ENCODE measurements at places on chromosomes 5 and 9. TPM values are rescaled to one million over a fixed set of nuclear protein-coding genes. Genes with fewer than 3 reads are reported as not detected.

DNA sequence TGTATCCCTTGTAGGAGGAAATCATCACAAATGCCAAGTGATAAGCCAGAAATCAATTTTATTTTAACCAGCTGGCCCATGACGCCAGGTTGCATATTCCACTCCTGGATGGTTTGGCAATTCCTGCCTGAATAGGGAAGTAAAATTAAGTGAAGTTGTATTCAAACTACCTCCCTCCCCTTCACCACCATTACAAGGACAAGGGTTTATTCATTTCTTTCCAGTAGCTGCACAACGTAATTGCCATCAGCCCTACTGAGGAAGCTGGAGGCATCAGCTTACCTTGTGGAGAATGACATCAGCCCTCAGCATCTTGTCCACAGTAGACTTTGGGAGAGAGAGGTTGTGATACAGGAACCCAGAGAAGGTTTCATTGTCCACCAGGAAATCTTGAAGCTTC, 66.6 kb downstream of the ABCA1 start:
- DNase-seq, result no peak

GRCh38 chr5:157828105-157828943, 30.6 kb downstream of the CLINT1 start:
- peak; percentile 8 for DNase-seq

DNA sequence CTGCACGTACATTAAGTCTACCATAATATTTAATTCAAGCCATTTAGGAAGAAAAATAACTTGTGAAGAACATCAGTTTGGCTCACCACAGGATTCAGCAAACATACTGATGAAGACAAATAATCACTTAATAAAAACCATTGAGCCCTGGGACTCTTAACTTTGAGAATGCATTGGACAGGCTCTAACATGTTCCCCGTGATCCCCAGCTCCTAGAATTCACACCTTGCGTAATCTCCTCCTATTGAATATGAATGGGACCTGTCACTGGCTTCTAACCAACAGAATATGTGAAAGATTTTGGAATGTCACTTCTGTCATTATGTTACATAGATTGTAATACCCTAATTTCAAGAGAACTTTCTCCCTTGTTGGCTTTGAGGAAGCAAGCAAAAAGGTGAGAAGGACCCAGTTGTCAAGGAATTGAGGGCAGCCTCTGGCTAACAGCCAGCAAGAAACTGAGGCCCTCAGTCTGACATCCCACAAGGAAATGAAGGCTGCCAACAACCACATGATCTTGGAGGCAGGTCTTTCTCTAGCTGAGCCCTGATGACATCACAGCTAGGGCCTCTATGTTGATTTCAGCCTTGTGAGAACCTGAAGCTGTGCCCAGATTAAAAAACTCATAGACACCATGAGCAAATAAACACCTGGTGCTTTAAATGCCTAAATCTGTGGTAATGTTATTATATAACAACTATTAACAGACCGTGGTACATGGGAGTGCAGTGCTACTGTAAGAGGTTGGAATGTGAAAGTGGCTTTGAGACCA, 433.2 kb downstream of the SEMA5A start:
- no peak for DNase-seq

- peak; percentile 37 for DNase-seq
Observed at GRCh38 chr9:33165263-33166151, 1.6 kb downstream of the B4GALT1 start.

DNA sequence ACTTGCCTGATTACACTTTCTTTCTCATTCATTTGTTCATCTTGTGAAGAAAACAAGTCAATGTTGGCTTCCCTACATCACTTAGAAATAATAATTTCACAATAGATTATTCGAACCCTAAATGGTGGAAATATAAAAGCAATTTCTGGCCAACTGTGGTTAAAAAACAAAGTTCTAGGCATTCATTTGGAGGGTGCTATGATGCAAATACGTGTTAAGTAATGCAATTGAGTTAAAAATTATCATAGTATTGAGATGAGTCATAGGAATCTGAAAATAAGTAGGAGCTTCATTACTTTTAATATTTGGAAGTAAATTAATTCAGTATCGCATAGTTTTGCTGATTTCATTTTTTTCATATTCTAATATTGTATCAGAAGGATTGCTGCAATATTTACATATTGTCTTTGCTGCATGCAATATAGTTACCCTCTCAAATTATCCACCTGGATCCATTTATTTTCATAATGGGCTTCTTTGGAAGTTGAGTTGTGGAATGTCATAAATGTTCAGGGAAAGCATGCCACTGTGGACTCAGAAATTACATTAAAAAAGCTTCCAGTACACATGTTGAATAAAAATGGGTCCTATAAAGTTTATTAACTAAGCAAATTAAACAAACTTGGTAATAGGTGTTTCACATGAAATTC, 647.7 kb upstream of the WWC1 start:
- no peak for DNase-seq

DNA sequence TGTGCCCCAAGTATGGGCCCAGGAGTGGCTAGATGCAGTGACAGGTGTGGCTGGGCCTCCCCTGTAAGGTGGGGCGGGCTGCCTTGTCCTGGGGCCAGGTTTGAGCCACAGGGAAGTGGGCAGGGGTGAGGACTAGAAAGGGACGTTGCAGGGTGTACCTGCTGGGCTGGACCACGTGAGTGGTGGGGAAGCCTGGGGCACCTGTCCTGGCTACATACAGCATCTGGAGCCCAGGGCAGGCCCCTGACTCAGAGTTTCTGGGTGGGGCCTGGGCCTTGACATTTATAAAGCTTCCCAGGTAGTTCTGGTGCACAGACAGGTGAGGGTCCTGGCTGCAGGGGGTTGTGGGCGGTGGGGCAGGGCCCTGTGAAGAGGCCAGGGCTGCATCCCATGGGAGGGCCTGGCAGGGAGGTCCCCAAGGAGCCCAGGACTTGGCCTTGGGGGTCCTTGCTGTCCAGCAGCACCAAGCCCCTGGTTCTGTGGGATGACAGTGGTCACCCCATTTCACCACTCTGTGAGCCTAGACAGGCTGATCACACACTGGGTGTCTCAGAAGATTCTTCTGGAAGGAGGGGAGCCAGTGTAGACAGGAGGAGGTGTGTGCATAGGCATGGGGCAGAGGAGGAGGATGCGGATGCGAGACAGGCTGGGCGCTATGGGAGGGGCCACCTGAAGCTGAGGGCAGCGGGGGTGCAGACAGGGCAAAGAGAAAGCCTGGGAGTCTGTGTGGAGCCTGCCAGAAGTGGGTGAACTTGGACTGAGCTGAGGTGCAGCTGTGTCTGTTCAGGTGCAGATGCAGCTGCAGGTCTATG, 94.0 kb downstream of the PHF2 start:
- no peak for DNase-seq

DNA sequence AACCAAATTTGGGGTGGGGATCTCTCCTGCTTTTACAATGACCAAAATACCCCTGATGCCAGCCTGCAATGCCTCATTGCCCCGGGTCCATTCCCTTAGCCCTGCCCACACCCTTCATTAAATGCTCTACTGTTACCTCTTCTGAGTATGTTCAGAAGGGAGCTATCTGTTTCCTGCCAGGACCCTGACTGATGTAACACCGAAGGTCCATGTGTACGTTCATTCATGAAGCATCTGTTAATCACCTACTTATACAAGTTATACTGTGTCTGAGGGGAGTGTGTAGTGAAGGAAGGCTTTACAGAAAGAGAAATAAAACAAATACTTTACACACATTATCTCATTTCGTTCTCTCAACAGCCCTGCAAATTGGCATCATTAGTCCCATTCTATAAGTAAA, 51.9 kb downstream of the ASTN2 start:
- no peak for DNase-seq

GRCh38 chr5:171660434-171660833, 125.2 kb upstream of the SMIM23 start:
- DNase-seq, result no peak

GRCh38 chr5:139964266-139964993, 78.7 kb downstream of the NRG2 start:
- DNase-seq, result no peak

DNA sequence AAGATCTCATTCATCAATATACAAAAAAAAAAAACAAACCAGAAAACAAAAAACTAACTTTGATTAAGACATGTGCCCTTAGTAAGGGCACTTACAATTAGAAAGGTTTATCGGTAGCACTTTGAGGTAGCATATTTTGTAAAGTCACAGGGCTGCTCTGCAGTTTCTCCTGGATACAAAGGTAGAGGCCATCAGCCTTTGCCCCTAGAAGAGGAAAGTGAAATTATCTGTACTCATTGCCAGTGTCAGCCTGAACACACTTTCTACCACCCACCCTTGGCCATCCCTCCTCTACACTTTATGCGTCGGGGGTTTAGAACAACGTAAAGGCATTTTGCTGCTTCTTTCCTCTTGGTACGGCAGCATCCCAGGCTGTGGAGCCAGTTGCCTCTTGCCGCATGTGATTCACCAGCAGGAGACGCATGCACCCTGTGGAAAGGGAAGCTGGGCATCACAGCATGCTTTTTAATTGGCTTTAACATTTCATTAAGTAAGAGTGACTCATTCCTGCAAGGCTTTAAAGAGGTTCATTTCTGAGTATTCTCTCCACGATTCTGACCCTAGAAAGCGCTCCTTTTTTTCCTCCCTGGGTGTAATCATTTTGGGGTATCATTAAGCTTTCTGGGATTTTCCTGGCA, 84.6 kb downstream of the CEMIP2 start:
- no peak for DNase-seq

DNA sequence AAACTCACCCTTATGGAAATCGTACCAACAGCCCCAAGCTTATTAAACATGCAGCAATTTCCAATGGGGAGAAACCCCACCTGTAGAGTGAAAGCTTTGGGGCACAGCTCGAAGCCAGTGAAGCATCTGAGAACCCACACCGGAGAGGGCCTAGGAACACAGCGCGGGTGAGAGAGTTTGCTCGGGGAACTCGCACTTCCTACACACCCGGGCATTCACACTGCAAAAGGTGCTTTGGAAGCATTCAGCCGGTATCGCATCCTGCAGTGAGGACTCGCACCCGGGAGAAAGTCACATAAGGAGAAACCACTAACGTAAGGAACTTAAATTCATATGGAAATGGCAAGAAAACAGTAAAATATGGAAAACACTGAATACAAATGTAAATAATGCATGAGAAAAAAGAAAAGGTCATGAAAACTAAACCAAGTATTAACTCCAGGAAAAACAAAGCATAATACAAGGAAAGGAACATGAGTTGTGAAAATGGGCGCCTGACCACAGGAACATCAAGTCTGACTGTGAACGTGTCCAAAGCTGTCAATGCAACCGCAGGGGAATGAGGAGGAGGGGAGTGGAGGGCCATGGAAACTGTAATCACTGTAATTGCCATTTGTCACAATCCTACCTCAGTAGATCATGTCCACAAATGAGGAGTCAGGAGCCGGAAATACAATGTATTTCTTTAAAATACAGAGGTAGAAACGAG, 28.7 kb downstream of the CAMSAP1 start:
- DNase-seq, result no peak

GRCh38 chr5:30446456-30446855, 747.0 kb upstream of the CDH6 start:
- no peak for DNase-seq

DNA sequence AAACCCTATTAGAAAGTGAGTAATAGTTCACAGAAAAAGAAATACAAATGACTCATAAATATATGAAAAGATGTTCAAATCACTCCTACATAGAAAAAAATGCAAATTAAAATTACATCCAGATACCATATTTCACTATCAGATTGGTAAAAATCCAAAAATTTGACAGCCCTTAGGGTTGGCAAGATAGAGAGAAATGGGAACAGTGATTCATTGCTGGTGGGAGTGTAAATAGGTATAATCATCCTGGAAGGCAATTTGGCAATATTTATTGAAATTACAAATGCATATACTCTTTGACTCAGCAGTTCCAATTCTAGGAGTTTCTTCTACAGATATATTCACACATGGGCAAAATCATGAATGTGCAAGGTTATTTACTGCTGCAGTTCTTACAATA, 273.5 kb downstream of the NR2F1-AS1 start:
- peak; percentile 7 for DNase-seq

GRCh38 chr9:99445371-99445891, 223.3 kb downstream of the SEC61B start:
- peak; percentile 9 for DNase-seq

- no peak for DNase-seq
Observed at GRCh38 chr9:95383185-95383676, 65.7 kb upstream of the FANCC start.

DNA sequence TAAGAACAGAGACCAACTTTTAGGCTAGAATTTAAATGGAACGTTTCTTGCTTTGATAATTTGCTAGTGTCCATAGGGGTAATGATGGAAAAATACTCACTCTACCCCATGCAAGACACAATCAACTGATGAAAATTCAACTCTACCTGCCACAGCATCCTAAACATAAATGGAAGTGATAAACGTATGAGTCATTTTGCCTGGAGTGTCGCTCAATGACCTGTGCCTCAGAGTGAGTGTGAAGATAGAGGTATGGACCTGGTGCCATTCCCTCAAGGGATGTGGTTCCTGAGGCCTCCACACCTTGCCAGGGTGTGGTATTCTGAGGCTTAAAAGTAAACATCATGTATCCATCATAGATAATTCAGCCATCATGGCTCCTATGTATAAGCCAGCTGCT, 14.0 kb downstream of the ARL14EPL start:
- no peak for DNase-seq

DNA sequence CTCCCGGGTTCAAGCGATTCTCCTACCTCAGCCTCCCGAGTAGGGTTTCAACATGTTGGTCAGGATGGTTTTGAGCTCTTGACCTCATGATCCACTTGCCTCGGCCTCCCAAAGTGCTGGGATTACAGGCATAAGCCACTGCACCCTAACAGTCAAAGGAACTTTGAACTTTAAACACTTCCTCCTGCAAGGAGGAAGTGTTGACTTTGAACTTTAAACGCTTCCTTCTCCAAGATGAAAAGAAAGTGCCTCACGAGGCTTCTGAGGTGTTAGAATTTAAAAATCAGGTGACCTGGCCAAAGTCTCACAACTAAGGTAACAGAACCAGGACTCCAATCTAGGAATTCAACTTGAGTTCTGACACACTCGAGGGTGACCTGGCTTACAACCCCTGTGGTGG, 150.9 kb downstream of the BRINP1 start:
- DNase-seq, result no peak

- no peak for DNase-seq
Observed at GRCh38 chr9:91276513-91276912, 85.2 kb downstream of the AUH start.

- DNase-seq, result no peak
Observed at GRCh38 chr5:32095261-32095671, 78.9 kb downstream of the GOLPH3 start.

The C5orf46 gene
- total RNA-seq, result not detected

The CARTPT gene
- total RNA-seq, result not detected

The PTGS1 gene
- 1.4 TPM for total RNA-seq

The ISL1 gene
- not detected for total RNA-seq

The CD274 gene
- total RNA-seq, result 4.4 TPM

The NTRK2 gene
- total RNA-seq, result under 0.01 TPM
